ENCODE measurements at places on chromosomes 4 and X.

DNA sequence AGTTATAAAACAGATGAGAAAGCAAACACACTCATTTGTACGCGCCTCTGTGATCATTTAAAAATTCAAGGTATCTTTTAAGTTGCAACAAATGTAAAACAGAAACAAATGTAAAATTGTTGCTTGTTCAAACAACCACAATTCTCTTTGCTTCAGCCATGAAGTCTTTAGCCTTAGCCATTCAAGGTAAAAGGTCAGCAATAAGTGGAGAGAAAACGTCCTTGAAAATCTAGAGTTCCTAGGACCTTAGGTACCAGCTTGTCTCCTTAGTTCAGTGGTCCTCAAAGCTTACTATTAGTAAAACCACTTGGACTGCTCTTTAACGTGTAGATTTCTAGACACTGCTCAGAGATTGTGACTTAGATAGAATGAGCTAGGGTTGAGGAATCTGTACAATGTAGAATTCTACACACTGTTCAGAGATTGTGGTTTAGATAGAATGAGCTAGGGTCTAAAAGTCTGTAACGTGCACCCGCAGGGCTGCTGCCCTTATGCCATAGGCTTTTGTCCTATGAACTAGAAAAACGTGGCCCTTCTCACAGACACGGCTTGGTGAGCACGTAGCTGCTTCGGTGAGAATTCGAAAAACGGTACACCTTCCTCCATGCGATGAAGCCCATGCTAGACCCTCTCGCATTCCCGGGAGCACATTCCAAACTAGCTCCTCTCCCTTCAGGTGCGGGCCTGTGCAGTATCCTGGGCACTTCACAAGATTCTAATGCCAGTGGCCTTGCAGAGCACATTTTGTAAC, 1.7 kb downstream of the PLAC8 start:
- DNase-seq: no peak

DNA sequence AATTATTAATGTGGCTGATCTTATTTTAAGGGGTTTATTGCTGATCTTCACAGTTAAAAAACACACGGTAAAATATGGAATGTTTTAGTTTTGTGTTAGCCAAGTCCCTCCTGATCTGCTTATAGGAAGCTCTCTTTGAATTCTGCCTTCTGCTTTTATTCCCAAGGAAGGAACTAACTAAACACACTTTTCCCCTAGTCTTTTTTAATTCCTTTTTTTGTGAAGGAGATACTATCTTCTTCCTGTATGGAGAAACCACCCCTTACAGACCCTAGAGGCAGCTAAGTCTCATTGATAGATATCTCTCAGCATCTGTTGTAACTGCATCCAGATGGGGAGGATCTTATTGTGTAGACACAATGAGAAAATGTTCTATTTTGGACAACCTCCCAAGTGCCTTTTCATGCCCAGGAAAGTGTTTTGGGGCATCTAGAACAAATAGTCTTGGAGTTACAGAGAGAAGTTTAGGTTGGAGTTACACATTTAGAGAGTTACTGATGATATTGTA, 64.4 kb downstream of the AFF1 start:
- DNase-seq: no peak

GRCh38 chr4:16896881-16897750, 1.3 kb downstream of the LDB2 start:
- DNase-seq: no peak

- no peak for DNase-seq
These were observed 213.3 kb downstream of the EPHA5 start for GRCh38 chr4:65457011-65457410.

DNA sequence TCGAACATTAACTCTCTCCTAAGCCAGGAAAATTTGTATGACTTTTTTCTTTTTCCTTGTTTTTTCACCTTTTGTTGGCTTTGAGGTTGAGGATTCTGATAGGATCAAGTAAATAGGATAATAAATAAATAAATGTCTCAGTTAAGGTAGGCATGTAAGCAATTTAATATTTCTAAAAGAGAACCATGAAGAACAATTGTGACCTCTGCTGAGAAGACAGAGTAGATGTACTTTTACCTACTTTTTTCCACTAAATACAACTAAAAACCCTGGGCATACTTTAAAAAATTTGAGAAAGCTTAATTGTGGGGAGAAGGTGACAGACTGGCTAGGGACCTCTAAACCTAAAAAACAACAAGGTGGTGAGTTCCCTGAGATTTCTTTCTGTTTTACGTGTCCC, 31.6 kb upstream of the CLNK start:
- DNase-seq: no peak

GRCh38 chr4:10080589-10081217, 35.9 kb downstream of the WDR1 start:
- no peak for DNase-seq

- no peak for DNase-seq
These were observed 353.6 kb upstream of the RPS6KA3 start for GRCh38 chrX:20620306-20620705.

All from NCI-H2081 (cell line).